ENCODE measurements at places on chromosomes 3 and 15.
A peak's percentile ranks its signal among the peaks of the same experiment; 100 is the strongest.

DNA sequence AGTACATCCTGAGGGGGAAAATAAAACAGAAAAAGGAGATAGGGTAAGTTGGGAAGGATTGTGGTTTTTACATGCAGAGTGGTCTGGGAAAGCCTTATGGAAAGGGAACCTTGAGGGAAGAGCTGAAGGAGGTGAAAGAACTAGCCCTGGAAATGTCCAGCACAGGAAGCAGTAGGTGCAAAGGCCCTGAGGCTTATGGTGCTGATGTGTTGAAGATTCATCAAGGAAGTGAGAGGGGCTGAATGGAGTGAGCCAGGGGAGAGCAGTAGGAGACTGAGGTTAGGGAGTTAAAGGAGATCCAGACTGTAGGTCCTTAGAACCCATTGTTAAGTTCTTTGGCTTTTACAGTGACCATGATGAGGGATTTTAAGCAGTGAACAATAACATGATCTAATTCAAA, 33.0 kb downstream of the ATP1B3 start:
- no peak for DNase-seq

GRCh38 chr3:119810018-119810435, 28.1 kb downstream of the NR1I2 start:
- peak; percentile 43 for DNase-seq

- no peak for DNase-seq
These were observed 90.1 kb upstream of the NEO1 start for GRCh38 chr15:72962054-72962702.

- DNase-seq, result no peak
These were observed 203.2 kb downstream of the OSBPL10 start for GRCh38 chr3:31777887-31778286.

DNA sequence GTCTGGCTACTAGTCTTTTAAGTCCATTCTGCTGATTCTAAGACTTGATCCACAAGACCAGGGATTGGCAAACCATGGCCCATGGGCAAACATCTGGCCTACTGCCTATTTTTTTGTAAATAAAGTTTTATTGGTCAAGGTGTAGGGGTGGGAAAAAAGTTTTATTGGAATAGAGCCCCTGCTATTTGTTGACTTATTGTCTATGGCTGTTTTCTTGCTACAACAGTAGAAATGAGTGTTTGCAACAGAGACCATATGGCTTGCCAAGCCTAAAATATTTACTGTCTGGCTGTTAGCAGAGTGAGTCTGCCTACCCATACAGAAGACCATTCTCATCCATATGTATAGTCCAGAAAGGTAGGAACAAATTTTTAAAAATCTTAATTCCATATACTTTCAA, 106.4 kb downstream of the PTPRG start:
- no peak for DNase-seq

DNA sequence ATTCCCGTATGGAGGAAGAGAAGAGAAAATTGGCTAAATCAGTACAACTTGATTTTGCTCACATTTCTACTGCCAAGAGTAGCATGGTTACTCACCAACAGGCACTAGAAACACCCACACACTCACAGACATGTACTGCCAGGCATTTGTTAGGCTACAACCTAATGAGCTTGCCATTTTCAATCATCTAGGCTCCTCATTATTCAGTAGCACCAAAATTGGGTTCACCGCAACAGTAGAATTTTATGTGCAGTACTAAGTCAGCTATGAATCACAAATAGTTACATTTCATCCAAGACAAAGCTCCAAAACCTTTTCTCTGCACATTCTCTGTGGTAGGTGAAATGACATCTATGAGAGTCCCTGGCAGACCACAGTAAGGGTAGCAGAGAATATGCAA, 15.0 kb upstream of the THUMPD3 start:
- DNase-seq, result no peak

- DNase-seq, result no peak
These were observed 4.4 kb downstream of the NR2F2 start for GRCh38 chr15:96334705-96335410.

DNA sequence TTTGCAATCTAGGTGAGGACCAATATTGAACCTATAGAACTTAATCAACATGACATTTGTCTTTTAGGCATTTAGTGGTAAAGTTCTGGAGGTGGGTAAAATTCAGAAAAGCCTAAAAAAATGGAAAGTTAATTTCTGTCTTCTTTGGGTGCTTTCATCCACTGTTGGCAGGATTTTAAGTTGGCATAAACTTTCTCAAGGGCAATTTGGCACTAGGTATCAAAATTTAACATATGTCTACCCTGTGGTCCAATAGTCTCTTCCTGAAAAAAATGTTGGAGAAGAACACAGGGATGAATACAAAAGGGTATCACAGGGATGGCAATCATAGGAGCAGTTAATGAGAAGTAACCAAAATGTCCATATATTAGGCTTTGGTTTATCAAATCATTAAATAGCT, 227.0 kb upstream of the WNT5A start:
- DNase-seq, result no peak

DNA sequence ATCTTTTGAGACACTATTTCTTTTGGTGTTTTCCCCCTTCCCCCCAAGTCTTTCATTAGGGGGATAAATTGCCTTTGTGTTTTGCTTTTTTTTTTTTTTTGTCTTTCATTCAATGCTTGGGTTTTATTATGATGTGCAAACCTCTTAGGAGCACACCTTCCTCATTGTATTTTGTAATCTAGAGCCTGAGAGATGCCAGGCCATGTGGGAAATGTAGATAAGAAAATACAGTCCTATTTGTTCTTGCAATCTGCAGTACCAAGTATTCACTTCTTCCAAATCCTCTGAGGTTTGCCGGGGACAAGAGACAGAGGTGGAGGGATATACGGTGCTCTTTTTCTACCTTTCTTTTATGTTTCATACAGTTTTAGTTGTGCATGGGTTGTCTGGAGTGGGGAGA, 66.7 kb downstream of the LARS2 start:
- DNase-seq, result no peak

DNA sequence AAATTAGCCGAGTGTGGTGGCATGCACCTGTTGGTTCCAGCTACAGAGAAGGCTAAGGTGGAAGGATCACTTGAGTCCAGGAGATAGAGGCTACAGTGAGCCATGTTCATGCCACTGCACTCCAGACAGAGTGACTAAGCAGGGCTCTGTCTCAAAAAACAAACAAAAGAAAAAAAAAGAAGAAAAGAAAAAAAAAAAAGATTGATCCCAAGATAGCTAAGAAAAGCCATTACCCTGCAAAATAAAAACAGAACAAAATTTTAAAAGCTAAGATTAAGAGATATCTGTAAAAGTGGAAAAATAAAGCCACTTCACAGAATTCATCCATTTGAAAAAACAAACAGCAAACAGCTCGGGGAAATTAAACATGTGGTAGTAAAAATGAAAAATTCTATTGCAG, 23.8 kb downstream of the LRRC2 start:
- no peak for DNase-seq

- DNase-seq, result no peak
These were observed 34.5 kb downstream of the GABPB1 start for GRCh38 chr15:50320504-50320903.

- no peak for DNase-seq
These were observed 408.2 kb upstream of the TGFBR2 start for GRCh38 chr3:30198162-30198561.

GRCh38 chr3:126525853-126526667, 2.1 kb downstream of the CHST13 start:
- no peak for DNase-seq

DNA sequence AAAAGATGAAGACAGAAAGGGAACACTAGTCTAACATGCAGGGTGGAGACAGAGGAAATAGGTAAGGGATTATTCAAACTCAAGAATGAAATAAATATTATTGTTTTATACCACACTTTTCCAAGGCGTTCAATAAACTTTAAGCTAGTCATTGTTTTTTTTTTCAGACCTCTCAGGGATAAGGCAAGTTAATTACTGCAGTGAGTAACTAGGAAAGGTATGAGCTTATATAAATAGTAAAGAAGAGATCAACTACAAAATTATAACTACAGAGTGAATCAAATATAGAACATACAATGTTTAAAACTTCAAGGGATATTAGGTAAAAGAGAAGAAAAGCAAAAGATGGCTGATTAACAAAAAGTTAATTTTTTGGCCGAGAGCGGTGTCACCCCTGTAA, 31.5 kb upstream of the XXYLT1 start:
- DNase-seq, result no peak

DNA sequence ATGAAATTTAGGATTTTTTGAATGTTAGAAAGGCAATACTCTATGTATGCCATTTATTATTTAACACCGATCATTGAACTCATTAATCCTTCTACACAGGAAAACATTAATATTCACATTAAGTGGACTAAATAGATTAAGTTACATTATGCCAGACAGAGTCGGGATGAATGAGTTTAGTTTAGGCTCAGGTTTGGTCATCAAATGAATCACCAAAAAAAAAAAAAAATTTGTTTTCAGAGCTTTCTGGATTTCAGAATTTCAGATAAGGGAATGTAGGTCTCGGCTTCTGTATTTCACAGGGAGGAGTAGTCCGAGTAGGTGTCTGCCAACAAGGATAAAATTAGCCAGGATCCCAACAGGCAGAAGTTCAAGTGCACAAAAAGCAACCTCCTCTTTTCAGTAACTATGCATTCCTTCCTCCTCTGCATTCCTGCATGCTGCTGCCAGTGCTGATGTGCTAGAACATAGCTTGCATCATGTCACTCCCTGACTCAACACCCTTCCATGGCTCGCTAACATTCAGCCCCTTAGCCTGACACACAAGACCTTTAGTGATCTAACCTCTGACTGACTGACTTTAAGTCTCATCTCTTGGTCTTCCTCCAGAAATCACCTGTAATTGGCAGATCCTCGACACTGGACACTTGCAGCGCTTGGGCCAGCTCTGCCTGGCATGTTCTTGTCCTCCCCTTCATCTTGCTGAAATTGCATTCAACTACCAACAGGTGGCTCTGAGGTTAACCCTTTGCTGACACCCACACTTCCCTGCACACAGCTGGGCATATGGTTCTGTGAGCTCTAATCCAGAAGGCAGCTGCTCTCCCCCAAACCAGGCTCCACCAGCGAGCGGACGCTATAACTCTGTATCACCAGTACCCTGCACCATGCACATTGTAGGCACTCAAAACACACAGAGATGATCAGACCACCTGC, 145.4 kb upstream of the PROK2 start:
- no peak for DNase-seq

DNA sequence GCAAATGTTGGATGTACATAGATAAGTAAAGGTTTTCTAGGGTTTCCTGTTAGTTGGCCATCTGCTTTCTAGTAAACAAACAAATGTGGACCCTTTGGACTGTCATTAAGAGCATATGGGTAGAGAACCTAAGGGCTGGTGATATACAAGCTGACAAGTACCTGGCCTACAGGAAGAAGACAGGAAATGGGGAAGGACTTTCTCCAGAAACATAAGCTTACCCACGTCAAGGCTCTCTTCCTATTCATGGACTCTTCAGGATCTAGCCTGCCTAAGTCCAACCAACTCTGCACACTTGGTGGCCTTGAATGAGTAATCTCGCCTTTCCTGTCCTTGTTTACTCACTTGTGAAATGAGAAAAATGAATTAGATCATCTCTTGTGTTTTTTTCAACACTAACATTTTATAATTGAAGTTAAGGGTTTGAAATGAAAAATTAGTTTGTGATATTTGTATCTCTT, 22.2 kb upstream of the GOLIM4 start:
- no peak for DNase-seq

GRCh38 chr3:157360044-157360443, 76.6 kb upstream of the PTX3 start:
- DNase-seq, result no peak

All from CD4-positive, alpha-beta T cell treated with Interleukin-21 for 1 hour (primary cell).